NCI-H460 (cell line): ENCODE measurements at places on chromosomes 2 and 18.

DNA sequence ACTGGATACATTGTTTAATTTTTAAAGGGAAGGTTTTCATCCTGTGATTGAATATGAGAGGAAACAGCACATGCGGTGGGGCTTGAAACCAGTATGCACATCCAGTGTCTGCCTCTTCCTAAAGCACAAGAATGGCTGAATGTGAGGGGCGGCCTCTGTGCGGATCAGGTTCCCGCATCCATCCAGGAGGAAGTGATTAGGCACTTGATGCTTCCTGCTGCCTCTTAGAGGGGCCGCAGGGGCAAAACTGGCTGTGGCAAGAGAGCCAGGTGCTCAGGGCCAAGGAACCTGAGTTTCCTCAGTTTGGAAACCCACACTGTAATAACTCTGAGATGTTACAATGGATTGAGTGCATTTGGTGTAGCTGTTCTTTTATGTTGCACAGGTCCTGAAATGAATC is 48.8 kb downstream of the THNSL2 start:
- DNase-seq: no peak

- no peak for DNase-seq
These were observed 120.3 kb upstream of the LYPD1 start for GRCh38 chr2:132790207-132790785.

DNA sequence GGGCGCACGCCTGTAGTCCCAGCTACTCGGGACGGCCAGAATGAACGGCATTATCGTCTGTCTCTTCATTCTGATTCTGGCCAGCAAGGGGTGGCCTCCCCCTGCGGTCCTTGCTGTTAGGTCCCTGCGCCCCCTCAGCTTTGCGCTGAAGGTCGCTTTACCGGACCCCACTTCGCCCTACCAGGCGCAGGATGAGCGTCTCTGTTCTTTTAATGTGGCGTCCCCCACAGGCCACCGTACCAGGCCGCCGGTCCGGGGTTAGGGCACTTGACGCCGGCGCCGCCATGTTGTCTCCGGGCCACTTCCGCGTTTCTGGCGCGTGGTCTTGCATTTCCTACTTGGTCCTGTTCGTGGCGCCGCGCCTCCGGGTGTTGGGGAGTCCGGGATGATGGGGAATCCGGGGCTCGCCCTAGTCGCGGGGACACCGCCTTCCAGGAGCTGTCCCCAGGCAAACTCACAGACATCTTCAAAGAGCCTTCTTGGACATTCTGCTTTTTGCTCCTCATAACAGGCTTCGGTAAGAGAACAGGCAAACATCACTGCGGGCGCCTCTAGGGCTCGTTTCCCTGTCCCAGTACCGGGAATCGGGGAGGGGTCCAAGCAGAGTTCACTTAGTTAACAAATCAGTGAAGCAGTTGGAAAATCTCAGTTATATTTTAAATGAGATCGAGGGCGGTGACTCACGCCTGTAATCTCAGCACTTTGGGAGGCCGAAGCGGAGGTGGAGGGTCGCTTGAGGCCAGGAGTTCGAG is 8.5 kb upstream of the NARS1 start:
- peak; percentile 90 for DNase-seq

GRCh38 chr2:204535764-204536163 is 9.5 kb upstream of the PARD3B start:
- no peak for DNase-seq

DNA sequence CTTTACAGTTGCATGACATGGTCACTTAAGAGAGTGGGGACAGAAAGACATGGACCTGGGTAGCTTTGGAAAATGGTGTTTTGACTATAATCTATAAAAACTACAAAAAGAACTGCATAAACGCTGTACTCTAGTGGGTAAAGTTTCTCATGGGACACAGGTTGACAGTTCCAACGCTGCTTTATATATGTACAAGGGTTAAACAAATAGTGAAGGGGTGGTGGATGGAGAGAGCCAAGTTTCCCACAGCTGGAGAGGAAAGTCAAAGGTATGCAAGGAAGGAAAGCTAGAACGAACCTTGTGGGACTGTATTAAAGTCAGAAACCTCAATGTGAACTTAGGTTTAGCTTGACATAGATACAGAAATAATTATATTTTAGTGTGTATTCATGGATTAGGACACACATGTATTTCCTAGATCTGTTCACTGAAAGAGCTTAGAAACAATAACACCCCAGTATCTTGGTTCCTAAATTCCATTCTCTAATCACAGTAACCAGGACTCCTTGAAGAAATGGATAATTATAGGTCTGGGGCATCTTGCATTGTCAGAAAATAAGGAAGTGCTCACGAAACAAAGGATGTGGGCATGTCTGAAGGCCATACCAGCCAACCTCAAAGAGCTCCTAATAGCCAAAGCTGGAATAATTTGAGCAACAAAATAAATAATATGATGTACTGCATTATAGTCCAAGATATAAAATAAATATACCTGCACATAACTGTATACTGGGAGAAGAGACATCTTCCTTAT is 28.8 kb downstream of the TANC1 start:
- no peak for DNase-seq

GRCh38 chr18:27411911-27412310 is 226.8 kb upstream of the CHST9 start:
- DNase-seq: no peak

DNA sequence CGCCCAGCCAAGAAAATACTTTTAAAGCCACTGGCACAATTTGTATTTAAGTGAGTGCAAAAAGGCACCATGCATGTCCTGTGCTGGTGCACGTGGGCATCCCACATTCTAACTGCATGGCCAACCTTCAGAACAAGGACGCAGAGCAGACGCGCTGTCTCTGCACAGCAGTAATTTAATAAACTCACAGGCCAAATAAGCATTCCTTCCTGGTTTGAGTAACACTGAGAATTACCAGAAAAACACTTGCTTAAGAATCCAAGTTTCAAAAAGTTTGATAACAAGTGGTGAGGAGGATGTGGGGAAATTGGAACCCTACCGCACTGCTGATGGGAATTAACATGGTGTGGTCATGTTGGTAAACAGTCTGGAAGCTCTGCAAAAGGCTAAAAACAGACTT is 38.7 kb downstream of the RPL31 start:
- no peak for DNase-seq

GRCh38 chr2:24317491-24317920 is 42.8 kb downstream of the ITSN2 start:
- DNase-seq: no peak

- no peak for DNase-seq
These were observed 267.7 kb upstream of the SPRED2 start for GRCh38 chr2:65700004-65700651.

DNA sequence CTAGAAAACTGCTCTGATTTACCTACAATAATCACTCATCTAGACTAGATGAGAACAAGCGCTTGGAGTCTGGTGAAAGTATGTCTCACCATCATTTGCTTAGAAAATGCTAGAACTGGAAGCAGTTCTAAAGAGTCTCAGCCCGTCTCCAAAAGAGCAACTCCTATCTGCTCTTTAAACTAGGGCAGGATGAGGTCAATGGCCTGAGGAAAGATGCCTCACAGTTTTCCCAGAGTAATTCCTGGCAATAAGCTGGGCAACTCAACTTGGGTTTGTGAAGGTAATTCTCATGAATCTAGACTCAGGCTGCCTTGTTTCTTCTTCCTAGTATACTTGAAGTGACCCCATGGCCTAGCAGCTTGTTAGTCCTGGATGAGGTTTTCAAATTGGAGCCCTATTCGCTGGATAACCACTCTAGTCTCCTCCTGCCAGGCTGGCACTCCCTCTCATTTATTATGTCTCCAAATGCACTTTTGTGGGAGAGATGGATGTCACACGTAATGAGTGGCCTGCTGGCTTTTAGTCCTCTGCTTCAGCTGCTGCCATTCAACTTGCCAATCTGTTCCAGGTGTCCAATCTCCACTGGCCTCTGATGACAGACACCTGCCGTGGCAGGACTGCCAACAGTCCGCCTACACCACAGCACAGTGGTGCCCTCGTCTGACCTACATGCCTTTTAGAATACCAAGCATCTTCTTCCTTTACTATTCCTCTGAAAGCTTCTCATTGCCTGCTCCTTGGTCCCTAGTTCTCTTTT is 80.9 kb downstream of the CABYR start:
- DNase-seq: no peak

DNA sequence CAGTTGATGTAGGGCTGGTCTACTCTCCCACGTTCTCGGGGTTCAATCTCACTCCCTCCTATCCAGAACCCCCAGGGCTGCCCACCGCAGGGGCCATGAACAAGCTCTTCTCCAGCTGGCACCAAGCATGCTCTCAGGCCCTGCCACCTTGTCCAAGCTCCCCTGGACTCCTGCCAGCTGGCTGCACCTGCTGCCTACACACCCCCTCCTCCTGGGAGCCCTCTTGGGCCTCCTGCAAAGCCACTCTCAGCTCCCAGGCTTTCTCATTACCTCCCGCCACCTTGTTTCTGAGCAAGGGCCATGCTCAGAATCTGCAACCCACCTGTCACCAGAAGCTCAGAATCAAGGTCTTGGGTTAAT is 56.0 kb downstream of the HDAC4 start:
- DNase-seq: no peak

DNA sequence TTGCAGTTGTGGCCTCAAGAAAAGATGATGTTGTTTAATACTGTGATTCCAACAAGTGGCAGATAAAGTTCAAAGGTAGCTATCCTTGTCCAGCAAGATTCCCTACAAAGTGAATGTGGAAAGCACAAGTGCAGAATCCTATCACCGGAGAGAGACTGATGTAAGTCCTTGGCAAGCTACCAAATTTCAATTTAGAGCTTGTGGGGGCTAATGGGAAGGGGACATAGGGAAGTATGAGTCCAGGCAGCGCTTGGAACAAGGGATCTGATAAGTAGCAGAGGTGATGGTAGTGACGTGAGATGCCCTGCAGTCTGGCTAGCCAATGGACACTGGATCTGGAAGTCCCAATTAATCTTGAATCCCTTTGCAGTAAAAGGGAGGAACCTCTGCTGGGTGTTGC is 165.2 kb upstream of the DTNA start:
- DNase-seq: no peak

GRCh38 chr2:20391951-20392699 is 41.5 kb upstream of the PUM2 start:
- DNase-seq: no peak

- no peak for DNase-seq
These were observed 82.0 kb upstream of the IL1R2 start for GRCh38 chr2:101909760-101910159.

DNA sequence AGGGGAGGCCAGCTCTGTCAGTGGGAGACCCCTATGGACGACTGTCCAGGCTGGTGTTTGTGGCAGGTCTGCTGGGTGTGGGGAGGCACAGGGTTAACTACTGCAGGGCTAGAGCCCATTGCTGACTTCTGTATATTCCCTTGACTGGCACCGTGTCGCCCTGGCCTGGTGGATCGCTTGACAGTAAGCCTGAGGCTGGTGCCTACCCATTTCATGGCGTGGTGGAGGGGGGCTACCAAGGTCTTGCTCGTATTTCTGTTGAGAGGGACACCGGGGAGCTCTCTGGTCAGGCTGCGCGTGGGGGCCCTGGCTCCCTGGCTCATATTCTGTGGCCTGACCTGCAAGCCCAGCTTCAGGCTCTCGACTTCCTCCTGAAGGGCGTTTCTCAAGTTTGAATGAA is 119.7 kb downstream of the ACOXL start:
- DNase-seq: no peak

GRCh38 chr18:79683626-79684282 is 4.2 kb downstream of the CTDP1 start:
- no peak for DNase-seq

- no peak for DNase-seq
These were observed 160.0 kb downstream of the OSR1 start for GRCh38 chr2:19198381-19198780.

GRCh38 chr2:189402932-189403331 is 38.3 kb upstream of the WDR75 start:
- DNase-seq: no peak

- DNase-seq: no peak
These were observed 251.6 kb downstream of the AFF3 start for GRCh38 chr2:99890568-99891427.

- DNase-seq: no peak
These were observed 206.2 kb downstream of the SRBD1 start for GRCh38 chr2:45404807-45405297.

DNA sequence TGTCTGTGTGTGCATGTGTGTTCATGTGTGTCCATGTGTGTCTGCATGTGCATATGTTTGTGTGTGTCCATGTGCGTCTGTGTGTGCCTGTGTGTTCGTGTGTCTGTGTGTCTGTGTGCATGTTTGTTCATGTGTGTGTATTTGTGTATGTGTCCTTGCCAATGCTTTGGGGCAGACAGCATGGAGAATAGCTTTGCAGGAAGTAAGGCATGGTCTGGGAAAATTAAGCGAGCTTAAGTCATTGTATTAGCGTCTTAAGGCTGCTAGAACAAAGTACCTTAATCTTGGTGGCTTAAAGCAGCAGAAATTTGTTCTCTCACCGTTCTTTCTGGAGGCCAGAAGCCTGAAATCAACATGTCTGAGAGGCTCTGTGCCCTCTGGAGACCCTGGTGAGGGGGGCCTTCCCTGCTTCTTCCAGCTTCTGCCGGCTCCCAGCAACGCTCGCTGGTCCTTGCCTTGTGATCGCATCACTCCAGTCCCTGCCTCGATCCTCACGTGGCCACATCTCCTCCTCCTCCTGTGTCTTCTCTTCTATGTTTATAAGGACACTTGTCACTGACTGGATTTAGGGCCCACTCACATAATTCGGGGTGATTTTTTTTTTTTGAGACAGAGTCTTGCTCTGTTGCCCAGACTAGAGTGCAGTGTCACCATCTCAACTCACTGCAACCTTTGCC is 3.8 kb downstream of the NEU2 start:
- DNase-seq: no peak

DNA sequence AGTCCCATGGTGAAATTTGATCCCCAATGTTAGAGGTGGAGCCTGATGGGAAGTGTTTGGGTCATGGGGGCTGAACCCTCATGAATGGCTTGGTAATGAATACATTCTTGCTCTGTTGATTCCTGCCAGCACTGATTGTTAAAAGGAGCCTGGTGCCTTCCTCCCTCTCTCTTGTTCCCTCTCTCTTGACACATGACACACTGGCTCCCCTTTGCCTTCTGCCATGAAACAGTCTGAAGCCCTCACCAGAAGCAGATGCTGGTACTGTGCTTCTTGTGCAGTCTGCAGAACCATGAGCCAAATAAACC is 30.6 kb upstream of the EPC2 start:
- no peak for DNase-seq

DNA sequence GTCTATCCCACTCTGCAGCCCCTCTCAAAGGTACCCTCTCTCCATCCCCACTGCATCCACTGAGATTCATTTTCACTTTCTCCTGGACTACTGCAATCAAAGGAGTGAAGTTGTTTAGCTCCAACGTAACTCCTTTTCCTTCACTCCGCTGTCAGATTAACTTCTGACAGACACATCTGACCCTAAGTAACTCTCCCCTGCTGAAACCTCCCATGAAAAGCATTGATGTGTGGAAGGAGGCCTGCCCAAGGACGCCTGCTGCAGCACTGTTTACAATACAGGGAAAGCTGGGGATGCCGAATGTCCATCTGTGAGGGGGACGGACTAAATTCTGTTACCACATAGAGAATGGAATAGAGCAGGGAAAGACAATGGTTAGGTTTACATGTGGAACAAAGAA is 114.8 kb downstream of the TMEM163 start:
- no peak for DNase-seq

DNA sequence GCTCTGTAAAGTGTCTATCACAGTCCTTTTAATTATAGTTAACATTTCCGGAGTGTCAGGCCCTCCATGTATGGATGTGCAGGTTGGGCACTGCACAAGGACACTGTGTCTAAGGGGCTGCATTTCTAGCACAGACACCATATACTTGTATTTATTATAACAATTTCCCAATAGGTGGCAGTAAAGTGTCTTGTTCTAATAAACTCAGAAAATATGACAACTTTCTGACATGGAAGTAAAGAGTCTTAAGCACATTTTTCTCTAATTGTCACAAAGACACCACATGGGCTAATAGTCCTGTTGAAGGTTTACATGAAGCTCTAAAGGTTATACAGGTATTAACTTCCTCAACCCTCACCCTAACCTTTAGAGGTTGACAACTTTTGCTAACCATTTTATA is 156.6 kb downstream of the DYSF start:
- peak; percentile 36 for DNase-seq
